HCT116 (cell line): ENCODE measurements at places on chromosomes 11 and 22. TPM values are rescaled to one million over a fixed set of nuclear protein-coding genes. Genes with fewer than 3 reads are reported as not detected.

DNA sequence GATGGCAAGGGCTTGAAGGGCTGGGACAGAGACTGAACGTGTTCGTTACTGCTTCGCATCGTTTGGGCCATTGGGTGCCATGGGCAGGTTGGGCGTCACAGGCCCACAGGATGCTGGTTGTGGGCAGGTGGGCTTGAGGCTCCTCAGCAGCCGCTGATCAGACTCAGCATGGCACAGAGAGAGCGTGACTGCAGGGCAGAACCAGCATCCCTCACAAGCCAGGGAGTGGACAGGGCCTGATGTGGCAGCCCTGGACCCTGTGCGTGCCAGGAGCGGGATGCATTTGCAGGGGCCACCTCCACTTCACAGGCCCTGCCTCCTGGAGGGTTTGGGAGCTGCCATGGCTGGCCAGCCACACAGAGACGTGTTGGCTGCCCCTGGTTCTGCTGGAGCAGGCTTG is 1228.3 kb downstream of the BRD1 start:
- no peak overlapping the region for H3K27ac ChIP-seq
- no peaks in the 10 kb centered on the region for H3K27me3 ChIP-seq
- DNase-seq, result no peak
- no peak overlapping the region for H3K4me3 ChIP-seq

DNA sequence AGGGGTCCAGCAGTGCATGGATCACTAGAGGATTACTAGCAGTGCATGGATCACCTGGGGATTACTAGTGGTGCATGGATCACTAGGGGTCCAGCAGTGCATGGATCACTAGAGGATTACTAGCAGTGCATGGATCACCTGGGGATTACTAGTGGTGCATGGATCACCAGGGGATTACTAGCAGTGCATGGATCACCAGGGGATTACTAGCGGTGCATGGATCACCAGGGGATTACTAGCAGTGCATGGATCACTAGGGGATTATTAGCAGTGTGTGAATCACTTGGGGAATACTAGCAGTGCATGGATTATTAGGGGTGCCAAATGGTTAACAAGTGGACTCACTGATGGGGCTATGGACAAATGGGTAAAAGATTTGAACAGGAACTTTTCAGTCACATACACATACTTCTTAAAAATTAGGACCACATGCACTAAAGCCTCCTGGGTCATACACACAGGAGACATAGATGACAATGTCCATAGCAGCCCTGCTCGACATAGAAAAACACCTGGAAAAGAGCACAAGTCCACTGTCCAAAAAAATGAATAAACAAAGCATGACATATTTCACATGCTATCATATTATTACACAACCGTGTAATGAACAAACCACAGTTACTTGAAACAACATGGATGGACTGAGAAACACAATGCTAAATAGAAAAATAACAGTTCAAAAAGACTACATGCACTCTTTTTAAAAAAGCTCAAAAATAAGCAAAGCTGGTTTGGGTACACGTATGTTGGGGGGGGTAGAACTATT is 109.8 kb downstream of the CD44 start:
- H3K27me3 ChIP-seq, result no peaks in the 10 kb centered on the region
- H3K4me1 ChIP-seq, result no peaks in the 10 kb centered on the region
- H3K27ac ChIP-seq, result no peak overlapping the region
- no peaks in the 10 kb centered on the region for H3K36me3 ChIP-seq
- H3K4me3 ChIP-seq, result no peak overlapping the region
- DNase-seq, result no peak

GRCh38 chr11:33044285-33044756 is 4.9 kb downstream of the TCP11L1 start:
- H3K27ac ChIP-seq, result no peak overlapping the region
- H3K27me3 ChIP-seq, result no peaks in the 10 kb centered on the region
- H3K36me3 ChIP-seq, result no peaks in the 10 kb centered on the region
- DNase-seq, result no peak
- H3K4me1 ChIP-seq, result peaks cover 16% of the 10 kb centered on the region

GRCh38 chr11:23749762-23750430 is 747.0 kb upstream of the LUZP2 start:
- no peak overlapping the region for H3K4me3 ChIP-seq
- no peak for DNase-seq
- no peaks in the 10 kb centered on the region for H3K4me1 ChIP-seq
- no peaks in the 10 kb centered on the region for H3K36me3 ChIP-seq

- no peak overlapping the region for H3K27ac ChIP-seq
- DNase-seq, result no peak
- H3K36me3 ChIP-seq, result peaks cover 21% of the 10 kb centered on the region
- H3K27me3 ChIP-seq, result no peaks in the 10 kb centered on the region
- no peak overlapping the region for H3K4me3 ChIP-seq
Observed at GRCh38 chr11:3022300-3022967, 30.3 kb upstream of the NAP1L4 start.

- H3K27me3 ChIP-seq, result no peaks in the 10 kb centered on the region
- H3K36me3 ChIP-seq, result no peaks in the 10 kb centered on the region
- H3K4me1 ChIP-seq, result no peaks in the 10 kb centered on the region
- DNase-seq, result no peak
- H3K4me3 ChIP-seq, result no peak overlapping the region
- H3K27ac ChIP-seq, result no peak overlapping the region
Observed at GRCh38 chr11:2825889-2826678, 59.5 kb downstream of the CDKN1C start.

DNA sequence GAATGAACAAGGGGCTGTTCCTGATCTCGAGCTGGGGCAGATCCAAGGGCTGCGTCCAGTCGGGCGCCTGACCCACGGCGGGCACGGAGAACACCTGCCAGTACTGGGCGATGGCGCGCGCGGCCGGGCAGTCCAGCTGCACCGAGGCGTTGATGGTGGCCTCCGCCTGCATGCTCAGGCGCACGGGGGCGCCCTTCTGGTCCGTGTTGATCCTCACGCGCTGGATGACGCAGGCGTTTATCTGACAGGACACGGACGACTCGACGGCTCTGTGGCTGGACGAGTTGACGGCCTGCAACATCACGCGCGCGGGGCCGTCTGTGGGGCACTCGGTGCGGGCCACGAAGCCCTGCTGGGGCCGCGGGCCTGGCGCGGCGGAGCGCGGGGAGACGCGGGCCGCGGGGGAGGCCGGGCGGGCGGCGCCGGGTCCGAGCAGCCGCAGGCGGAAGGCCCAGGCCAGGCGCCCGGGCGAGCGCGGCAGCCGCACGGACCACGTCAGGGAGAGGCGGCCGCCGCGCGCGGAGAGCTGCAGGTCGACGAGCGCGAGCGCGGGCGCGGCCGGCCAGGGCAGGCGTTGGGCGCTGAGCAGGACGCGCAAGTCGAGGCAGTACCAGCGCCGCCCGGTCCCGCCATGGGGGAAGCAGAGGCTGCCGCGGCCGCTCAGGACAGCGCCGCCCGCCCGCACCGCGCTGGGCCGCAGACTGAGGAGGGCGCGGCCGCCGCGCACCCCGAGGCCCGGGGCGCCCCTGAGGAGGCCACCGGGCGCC is 511 bp downstream of the PKDREJ start:
- no peaks in the 10 kb centered on the region for H3K27me3 ChIP-seq
- DNase-seq, result no peak
- H3K4me3 ChIP-seq, result no peak overlapping the region
- peaks cover 8% of the 10 kb centered on the region for H3K4me1 ChIP-seq
- H3K27ac ChIP-seq, result no peak overlapping the region

Gene OR1S2
- not detected for total RNA-seq

Gene SLC7A4
- total RNA-seq, result not detected

Gene MGAT3
- 0.20 TPM for total RNA-seq

Gene CALCA
- total RNA-seq, result not detected
